Heart right ventricle (tissue), 16 donors: ENCODE measurements at places on chromosomes 4 and X. TPM values are rescaled to one million over a fixed set of nuclear protein-coding genes. Genes with fewer than 3 reads are reported as not detected.

DCLK2 gene
- 4.1 TPM for polyA plus RNA-seq

SPATA18 gene
- polyA plus RNA-seq = 0.16 TPM

PRKG2 gene
- not detected for polyA plus RNA-seq

EXOC1L gene
- not detected for polyA plus RNA-seq

DNA sequence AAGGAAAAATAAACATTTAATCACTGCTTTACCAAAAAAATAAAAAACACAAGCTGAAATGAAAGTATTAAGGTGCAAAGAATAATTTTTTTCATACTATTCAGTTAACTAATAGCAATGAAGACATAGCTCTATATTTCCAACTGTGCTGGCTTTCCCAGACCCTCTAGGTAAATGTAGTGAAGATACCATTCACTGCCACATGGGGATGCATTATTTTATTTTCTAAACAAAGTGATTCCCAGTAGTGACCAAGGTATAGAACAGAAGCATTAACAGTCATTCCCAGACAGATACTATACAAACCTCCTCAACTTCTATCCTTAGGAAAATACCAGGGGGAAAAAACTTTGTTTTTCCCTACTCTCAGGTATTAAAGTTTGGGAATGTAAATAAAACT is 39.4 kb downstream of the ANTXR2 start:
- DNase-seq = no peak
